ENCODE measurements at places on chromosomes 6 and 20. TPM values are rescaled to one million over a fixed set of nuclear protein-coding genes. Genes with fewer than 3 reads are reported as not detected.

GRCh38 chr6:165244524-165245247 lies 64.7 kb downstream of the C6orf118 start:
- H3K36me3 ChIP-seq: no peaks in the 10 kb centered on the region
- H3K27me3 ChIP-seq: no peaks in the 10 kb centered on the region
- DNase-seq: no peak
- no peak overlapping the region for H3K27ac ChIP-seq
- no peak overlapping the region for H3K4me3 ChIP-seq

GRCh38 chr6:85361643-85362014 lies 88.3 kb upstream of the NT5E start:
- no peak overlapping the region for H3K27ac ChIP-seq
- H3K4me3 ChIP-seq: no peak overlapping the region
- no peaks in the 10 kb centered on the region for H3K27me3 ChIP-seq
- no peak for DNase-seq
- H3K36me3 ChIP-seq: no peaks in the 10 kb centered on the region
- H3K4me1 ChIP-seq: no peaks in the 10 kb centered on the region

DNA sequence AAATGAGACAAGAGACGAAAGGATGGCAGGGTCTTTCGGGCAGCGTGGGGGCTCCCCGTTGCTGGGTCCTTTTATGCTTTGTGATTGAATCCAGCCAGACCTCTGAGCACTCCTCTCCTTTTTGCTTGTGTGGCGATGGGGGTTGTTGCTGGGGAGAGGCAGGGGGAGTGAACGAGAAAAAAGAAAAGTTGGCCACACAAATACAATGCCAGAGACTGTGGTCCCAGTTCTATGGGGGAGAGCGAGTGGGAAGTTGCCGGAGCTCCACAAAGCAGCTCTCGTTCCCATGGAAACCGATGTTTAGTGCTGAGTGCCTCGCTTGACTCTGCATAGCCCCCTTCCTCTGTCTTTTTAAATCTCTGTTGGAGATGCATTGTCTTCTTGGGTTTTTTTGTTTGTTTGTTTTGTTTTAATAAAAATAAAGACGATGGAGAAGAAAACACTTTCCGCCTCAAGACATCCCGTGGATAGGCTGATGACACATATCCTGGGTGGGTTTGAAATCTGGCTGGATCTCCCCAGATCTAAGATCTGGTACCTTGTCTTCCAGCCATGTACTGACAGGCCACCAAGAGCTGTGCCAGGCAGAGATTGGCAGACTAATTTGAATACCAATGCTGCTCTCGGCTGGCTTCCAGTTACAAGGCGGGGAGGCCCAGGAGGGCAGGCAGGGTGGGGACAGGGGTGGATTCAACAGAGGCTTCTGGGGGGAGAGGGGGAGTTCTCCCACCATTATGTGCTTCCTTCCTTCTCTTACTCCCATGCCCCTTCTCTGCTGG lies 529.3 kb downstream of the QKI start:
- no peaks in the 10 kb centered on the region for H3K27me3 ChIP-seq
- DNase-seq: no peak
- no peak overlapping the region for H3K27ac ChIP-seq
- H3K4me1 ChIP-seq: peaks cover 4% of the 10 kb centered on the region
- no peak overlapping the region for H3K4me3 ChIP-seq

TRAPPC3L gene
- not detected for total RNA-seq

DNA sequence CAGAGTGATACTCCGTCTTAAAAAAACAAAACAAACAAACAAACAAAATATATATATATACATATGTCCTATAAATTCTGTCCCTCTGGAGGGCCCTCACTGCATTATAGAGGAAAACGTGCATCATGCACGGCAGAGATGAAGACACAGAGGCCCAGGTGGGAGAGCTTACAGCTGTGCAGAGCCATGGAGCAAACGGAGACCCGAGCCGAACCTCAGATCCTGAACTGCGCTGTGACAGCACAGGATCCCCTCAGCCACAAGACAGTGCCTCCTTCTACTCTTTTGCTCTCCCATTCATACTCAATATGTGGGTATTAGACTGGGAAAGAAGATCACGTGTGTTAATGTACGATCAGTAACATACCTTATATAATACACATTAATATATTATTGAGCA lies 81.6 kb downstream of the ZNF217 start:
- H3K36me3 ChIP-seq: no peaks in the 10 kb centered on the region
- DNase-seq: no peak
- no peak overlapping the region for H3K27ac ChIP-seq
- no peaks in the 10 kb centered on the region for H3K4me1 ChIP-seq
- no peaks in the 10 kb centered on the region for H3K27me3 ChIP-seq
- no peak overlapping the region for H3K4me3 ChIP-seq

GRCh38 chr6:84867521-84867920 lies 103.1 kb upstream of the TBX18 start:
- H3K4me3 ChIP-seq: no peak overlapping the region
- no peak overlapping the region for H3K27ac ChIP-seq
- H3K27me3 ChIP-seq: no peaks in the 10 kb centered on the region
- H3K4me1 ChIP-seq: no peaks in the 10 kb centered on the region

RAET1G gene
- total RNA-seq: 0.41 TPM

PRICKLE4 gene
- 6.5 TPM for total RNA-seq

DNA sequence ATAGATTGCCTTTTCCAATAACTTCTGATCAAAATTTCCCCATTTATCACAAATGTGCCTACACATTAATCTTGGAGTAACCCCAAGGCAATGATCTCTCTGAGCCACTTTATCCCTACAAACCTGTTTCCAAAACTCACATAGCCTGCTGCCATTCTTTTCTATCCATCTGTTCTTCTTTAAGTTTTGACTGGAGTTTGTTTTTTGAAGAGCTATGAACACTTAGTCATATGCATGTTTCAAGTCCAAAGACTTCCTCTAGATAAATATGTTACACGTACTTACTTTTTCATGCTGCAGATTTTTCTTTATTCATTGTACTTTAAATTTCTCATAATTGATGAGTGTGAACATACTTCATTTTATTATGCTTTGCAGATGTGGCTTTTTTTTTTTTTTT lies 488.9 kb upstream of the CITED2 start:
- no peak overlapping the region for H3K27ac ChIP-seq
- DNase-seq: no peak
- no peak overlapping the region for H3K4me3 ChIP-seq
- H3K4me1 ChIP-seq: no peaks in the 10 kb centered on the region
- H3K27me3 ChIP-seq: no peaks in the 10 kb centered on the region
- no peaks in the 10 kb centered on the region for H3K36me3 ChIP-seq

WFDC12 gene
- 1.4 TPM for total RNA-seq

DNA sequence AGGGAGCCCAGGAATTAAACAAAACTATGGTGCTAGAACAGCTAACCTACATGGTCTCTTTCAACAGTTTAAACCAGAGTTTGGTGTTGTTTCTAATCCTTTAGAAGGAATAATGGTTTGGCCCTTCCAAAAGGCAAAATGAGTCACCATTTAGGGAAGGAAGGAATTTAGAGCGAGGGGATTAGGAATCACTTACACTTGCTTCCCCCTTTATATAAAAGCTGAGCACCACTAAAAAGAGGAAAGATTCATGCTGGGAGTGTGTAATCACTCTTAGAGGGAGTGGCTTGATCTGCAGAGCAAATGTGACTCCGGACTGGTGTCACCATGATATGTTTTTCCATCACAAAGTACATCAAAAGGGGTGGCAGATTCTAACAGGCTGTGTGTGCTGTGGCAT lies 63.6 kb downstream of the F13A1 start:
- H3K4me3 ChIP-seq: no peak overlapping the region
- DNase-seq: no peak
- H3K36me3 ChIP-seq: no peaks in the 10 kb centered on the region
- no peaks in the 10 kb centered on the region for H3K27me3 ChIP-seq

All from kidney (tissue), 22 donors.